Activated naive CD4-positive, alpha-beta T cell treated with anti-CD3 and anti-CD28 coated beads for 36 hours (primary cell): ENCODE measurements at places on chromosomes 16 and 17. TPM values are rescaled to one million over a fixed set of nuclear protein-coding genes. Genes with fewer than 3 reads are reported as not detected.

Gene SLC6A4
- not detected for total RNA-seq

Gene CYBC1
- 292 TPM for total RNA-seq

Gene KRT25
- total RNA-seq: not detected

Gene CRHR1
- total RNA-seq: not detected

Gene PYDC1
- not detected for total RNA-seq

Gene RTN4RL1
- 0.14 TPM for total RNA-seq

Gene GUCY2D
- total RNA-seq: not detected

Gene APOBR
- total RNA-seq: 0.72 TPM

Gene CACNA1H
- 0.50 TPM for total RNA-seq

DNA sequence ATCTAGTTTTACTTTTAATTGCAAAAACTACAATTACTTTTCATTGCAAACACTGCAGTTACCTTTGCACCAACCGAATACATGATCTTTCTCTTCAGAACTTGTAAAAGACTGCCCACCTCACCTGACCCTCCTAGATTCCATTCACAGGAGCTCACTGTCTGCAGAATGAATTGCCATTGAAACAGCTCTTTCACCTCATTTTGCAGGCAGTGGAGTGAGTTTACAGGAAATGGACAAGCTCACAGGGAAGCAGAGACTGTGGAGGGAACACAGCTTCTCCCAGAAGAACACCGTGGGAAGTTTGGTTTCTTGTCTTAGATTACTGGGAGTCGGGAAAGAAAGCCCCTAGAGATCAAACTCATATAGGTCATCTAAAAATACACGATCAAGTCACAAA lies 439.7 kb upstream of the RBFOX1 start:
- no peaks in the 10 kb centered on the region for H3K4me1 ChIP-seq
- DNase-seq: no peak
- H3K27ac ChIP-seq: no peak overlapping the region
- H3K4me3 ChIP-seq: no peak overlapping the region
- H3K36me3 ChIP-seq: no peaks in the 10 kb centered on the region

- H3K4me3 ChIP-seq: no peak overlapping the region
- no peak for DNase-seq
- H3K27ac ChIP-seq: peak overlapping the region; percentile 16
- H3K4me1 ChIP-seq: peaks cover 25% of the 10 kb centered on the region
- H3K36me3 ChIP-seq: peaks cover 23% of the 10 kb centered on the region
Measured at GRCh38 chr17:28860363-28860808, 5.6 kb downstream of the ERAL1 start.

- H3K27ac ChIP-seq: no peak overlapping the region
- H3K36me3 ChIP-seq: peaks cover 2% of the 10 kb centered on the region
- peaks cover 19% of the 10 kb centered on the region for H3K27me3 ChIP-seq
Measured at GRCh38 chr16:55915096-55915827, 40.1 kb upstream of the CES5A start.

- H3K4me1 ChIP-seq: peaks cover 3% of the 10 kb centered on the region
- peaks cover 32% of the 10 kb centered on the region for H3K27me3 ChIP-seq
- H3K27ac ChIP-seq: no peak overlapping the region
- no peak for DNase-seq
- H3K36me3 ChIP-seq: no peaks in the 10 kb centered on the region
Measured at GRCh38 chr17:37648555-37648954, 5.3 kb upstream of the DDX52 start.

DNA sequence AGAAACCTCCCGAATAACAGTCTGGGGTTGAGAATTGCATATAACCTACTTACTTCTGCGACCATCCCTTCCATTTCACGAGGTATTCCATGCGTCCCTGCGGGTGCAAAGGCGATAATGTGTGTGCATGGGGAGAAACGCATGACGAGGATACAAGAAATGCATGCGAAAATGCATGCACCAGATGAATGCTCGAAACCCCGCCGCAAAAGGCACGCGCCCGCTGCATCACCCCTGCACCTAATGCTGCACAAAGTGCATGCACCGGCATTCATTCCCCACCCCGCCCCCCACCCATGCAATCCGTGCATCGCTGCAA lies 474 bp downstream of the CBX8 start:
- peak overlapping the region; percentile 77 for H3K4me3 ChIP-seq
- DNase-seq: no peak
- H3K27ac ChIP-seq: no peak overlapping the region
- no peaks in the 10 kb centered on the region for H3K36me3 ChIP-seq
- H3K4me1 ChIP-seq: peaks cover 32% of the 10 kb centered on the region

- DNase-seq: peak; percentile 28
- H3K27ac ChIP-seq: peak overlapping the region; percentile 74
- H3K4me3 ChIP-seq: peak overlapping the region; percentile 81
- no peaks in the 10 kb centered on the region for H3K27me3 ChIP-seq
- peaks cover 5% of the 10 kb centered on the region for H3K36me3 ChIP-seq
Measured at GRCh38 chr16:88570691-88571092, 489 bp downstream of the ZC3H18 start.

DNA sequence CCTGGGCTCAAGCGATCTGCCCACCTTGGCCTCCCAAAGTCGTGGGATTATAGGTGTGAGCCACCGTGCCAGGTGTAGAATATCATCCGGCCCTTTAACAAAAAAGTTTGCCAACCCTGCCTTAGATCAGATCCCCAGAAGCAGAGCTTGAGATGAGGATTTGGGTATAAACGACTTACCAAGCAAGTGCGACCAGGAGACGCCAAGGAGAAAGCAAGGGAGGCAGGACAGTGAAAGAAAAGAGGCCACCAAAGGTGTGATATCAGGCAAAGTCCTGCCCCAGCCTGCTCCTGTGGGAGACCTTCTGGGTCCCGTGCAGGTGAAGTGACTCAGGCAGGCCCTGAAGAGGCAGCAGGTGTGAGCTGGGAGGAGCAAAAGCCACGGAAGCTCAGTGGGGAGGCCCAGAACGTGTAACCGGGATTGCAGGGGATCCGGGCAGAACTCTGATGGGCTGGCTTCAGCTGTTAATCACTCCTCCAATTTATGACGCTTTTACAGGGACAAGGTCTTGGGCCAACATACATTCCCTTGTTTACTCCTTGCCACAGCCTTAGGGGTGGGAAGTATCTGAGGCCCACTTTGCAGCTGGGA lies 14.1 kb upstream of the CALB2 start:
- DNase-seq: no peak
- no peak overlapping the region for H3K27ac ChIP-seq
- peaks cover 10% of the 10 kb centered on the region for H3K27me3 ChIP-seq
- no peaks in the 10 kb centered on the region for H3K4me1 ChIP-seq

DNA sequence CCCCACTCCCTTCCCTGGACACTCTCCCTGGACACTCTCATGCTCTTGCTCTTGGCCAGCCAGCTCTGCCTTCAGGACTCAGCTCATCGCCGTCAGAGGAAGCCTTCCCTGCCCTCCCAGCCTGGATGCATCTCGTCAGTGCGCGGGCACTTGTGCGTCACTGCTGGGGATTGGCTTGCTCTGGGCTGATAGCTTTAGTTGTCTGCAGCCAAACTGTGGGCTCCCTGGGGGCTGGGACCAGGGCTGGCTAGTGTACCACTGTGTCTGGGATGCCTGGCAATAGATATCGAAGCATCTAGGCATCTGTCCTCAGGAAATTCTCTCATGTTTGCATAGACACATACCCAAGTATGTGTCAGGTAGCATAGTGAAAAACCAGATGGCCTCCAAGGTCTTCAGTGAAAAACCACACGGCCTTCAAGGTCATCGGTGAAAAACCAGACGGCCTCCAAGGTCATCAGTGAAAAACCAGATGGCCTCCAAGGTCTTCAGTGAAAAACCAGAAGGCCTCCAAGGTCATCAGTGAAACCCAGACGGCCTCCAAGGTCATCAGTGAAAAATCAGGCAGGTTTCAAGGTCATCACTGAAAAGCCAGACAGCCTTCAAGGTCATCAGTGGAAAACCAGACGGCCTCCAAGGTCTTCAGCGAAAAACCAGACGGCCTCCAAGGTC lies 72.0 kb downstream of the CMIP start:
- no peaks in the 10 kb centered on the region for H3K36me3 ChIP-seq
- no peaks in the 10 kb centered on the region for H3K27me3 ChIP-seq
- H3K4me3 ChIP-seq: no peak overlapping the region
- no peak for DNase-seq
- H3K4me1 ChIP-seq: peaks cover 11% of the 10 kb centered on the region

- H3K27me3 ChIP-seq: no peaks in the 10 kb centered on the region
- peaks cover 39% of the 10 kb centered on the region for H3K4me1 ChIP-seq
Measured at GRCh38 chr16:3830625-3831254, 49.8 kb downstream of the CREBBP start.

- no peaks in the 10 kb centered on the region for H3K27me3 ChIP-seq
- H3K27ac ChIP-seq: no peak overlapping the region
- no peak overlapping the region for H3K4me3 ChIP-seq
- H3K36me3 ChIP-seq: peaks cover 9% of the 10 kb centered on the region
Measured at GRCh38 chr17:47714773-47715396, 18.2 kb upstream of the TBX21 start.

GRCh38 chr16:46982335-46982734 lies 8.9 kb upstream of the DNAJA2 start:
- H3K36me3 ChIP-seq: no peaks in the 10 kb centered on the region
- H3K27ac ChIP-seq: no peak overlapping the region
- no peaks in the 10 kb centered on the region for H3K27me3 ChIP-seq
- no peak for DNase-seq
- H3K4me1 ChIP-seq: peaks cover 12% of the 10 kb centered on the region

DNA sequence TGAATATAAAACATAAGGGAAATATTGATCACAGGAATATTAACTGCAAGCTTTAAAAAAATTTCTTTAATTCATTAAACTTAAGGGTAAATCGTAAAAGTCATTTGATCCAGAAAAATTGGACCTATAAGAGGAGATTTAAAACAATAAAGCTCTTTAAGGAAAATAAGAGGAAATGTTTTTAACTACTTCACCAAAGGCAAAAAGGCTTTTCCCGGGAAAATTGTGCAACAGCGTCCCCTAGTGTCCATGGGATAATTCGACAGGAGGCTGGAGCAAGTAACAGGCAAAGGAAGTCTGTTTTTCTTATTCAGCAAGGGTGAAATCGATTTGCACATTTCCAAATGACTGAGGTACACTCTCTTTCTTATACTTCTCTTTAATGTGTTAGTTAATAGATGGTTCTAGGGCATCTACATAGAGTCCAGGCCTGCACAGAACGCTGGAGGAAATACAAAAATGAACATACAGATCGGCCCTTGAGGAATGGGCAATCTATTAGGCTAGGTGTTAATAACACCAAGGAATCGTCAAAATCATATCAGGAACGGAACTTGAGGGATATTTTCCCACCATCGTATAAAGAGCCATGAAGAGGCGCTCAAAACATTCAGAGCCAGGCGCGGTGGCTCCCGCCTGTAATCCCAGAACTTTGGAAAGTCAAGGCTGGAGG lies 61.4 kb downstream of the ZNF18 start:
- no peaks in the 10 kb centered on the region for H3K4me1 ChIP-seq
- no peak overlapping the region for H3K4me3 ChIP-seq
- peaks cover 4% of the 10 kb centered on the region for H3K27me3 ChIP-seq
- H3K27ac ChIP-seq: no peak overlapping the region
- peak; percentile 61 for DNase-seq

- no peaks in the 10 kb centered on the region for H3K27me3 ChIP-seq
- no peak overlapping the region for H3K27ac ChIP-seq
- no peak overlapping the region for H3K4me3 ChIP-seq
Measured at GRCh38 chr16:24850289-24850938, 4.7 kb downstream of the SLC5A11 start.

- peaks cover 16% of the 10 kb centered on the region for H3K36me3 ChIP-seq
- H3K4me3 ChIP-seq: no peak overlapping the region
- peaks cover 43% of the 10 kb centered on the region for H3K4me1 ChIP-seq
- no peak for DNase-seq
Measured at GRCh38 chr17:43216762-43217613, 5.3 kb downstream of the TMEM106A start.

DNA sequence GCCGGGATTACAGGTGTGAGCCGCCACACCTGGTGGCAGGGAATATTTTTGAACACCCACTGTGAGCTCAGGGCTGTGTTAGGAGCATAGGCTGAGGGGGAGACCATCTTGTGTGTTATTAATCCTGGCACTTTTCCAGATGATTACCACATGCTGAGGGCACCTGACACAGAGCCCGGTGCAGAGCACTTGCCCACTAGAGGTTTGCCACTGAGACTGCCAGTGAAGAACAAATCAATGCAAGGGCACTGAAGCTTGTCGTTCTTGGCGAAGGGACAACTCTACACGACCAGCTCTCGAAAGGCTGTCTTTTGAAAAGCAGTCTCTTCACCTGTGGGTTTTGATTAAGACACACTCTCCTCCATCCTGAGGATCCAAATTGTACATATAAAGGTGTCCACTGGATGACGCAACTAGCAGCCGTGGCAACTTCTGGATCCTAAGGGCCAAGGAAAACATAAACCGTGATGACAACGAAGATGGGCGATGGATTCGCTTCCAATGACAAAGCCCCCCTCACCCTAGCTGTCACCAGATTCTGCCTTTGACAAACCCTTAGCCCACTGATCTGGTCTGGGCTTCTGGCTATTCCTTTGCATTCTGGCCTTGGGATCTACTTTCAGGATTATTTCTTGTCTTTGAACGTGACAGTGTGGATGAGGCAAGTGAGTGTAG lies 28.7 kb downstream of the WIPI1 start:
- H3K4me1 ChIP-seq: peaks cover 2% of the 10 kb centered on the region
- no peaks in the 10 kb centered on the region for H3K36me3 ChIP-seq
- DNase-seq: no peak
- H3K27me3 ChIP-seq: no peaks in the 10 kb centered on the region
- no peak overlapping the region for H3K4me3 ChIP-seq
- H3K27ac ChIP-seq: no peak overlapping the region

GRCh38 chr16:76670125-76670857 lies 393.1 kb downstream of the CNTNAP4 start:
- H3K4me3 ChIP-seq: no peak overlapping the region
- no peaks in the 10 kb centered on the region for H3K4me1 ChIP-seq
- H3K36me3 ChIP-seq: no peaks in the 10 kb centered on the region
- no peak overlapping the region for H3K27ac ChIP-seq
- no peak for DNase-seq
- H3K27me3 ChIP-seq: no peaks in the 10 kb centered on the region

DNA sequence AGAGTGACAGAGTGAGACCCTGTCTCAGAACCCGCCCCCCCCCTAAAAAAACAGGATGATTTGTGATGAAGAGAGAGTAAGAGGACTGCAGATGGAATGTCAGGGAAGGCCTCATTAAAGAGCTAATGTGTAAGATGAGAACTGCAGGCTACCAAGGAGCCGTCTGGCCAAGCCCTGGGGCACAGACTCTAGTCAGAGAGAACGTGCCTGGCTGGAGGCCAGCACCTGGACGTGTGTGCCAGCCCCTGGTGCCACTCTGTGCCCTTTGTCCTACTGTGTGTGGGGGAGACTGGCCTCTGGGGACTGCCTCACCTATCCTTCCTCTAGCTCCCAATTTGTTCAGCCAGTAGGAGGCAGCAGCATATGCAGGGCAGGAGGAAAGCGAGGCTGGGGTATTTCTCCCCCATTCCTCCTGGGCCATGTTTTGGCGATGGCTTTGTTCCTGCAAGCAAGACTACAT lies 37.1 kb downstream of the KNOP1 start:
- DNase-seq: no peak
- peaks cover 42% of the 10 kb centered on the region for H3K36me3 ChIP-seq
- no peak overlapping the region for H3K27ac ChIP-seq
- H3K4me1 ChIP-seq: no peaks in the 10 kb centered on the region
- no peaks in the 10 kb centered on the region for H3K27me3 ChIP-seq

GRCh38 chr16:74325641-74326040 lies 29.0 kb downstream of the PSMD7 start:
- no peaks in the 10 kb centered on the region for H3K4me1 ChIP-seq
- H3K36me3 ChIP-seq: peaks cover 9% of the 10 kb centered on the region
- no peak overlapping the region for H3K4me3 ChIP-seq
- no peak for DNase-seq
